ENCODE measurements at places on chromosomes 13 and 19. TPM values are rescaled to one million over a fixed set of nuclear protein-coding genes. Genes with fewer than 3 reads are reported as not detected.

DNA sequence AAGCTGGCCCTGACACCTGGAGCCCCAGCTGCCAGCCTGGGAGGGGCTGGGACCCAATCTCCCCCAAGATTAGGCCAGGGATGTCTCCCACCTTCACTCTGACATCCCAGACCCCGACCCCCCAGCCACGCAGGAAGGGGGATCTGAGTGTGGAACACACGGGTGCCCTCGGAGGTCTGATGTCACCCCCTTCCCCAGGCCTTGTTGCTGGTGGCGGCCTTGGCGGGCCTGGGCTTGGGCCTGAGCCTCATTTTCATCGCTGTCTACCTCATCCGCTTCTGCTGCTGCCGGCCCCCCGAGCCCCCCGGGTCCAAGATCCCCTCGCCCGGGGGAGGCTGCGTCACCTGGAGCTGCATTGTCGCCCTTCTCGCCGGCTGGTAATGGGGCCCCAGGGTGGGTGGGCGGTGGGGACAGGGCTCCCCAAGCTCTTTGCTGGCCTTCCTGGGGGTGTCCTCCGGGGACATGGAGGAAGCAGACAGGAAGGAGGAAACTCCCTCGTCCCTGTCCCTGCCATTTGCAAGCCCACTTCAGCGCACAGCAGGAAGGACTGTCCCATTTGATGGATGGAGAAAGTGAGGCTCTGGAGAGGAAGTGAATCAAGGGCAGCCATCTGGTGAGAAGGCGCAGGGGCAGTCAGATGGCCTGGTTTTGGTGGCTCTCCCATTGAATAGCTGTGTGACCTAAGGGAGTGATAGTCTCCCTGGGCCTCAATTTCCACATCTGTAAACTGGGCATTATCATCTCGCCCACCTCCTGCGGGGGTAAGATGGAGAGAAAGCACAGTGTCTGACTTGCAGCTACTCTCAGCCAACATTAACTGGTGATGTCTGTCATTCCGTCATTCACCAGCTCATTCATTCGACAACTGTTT is 3.9 kb downstream of the TTYH1 start:
- DNase-seq, result no peak

DNA sequence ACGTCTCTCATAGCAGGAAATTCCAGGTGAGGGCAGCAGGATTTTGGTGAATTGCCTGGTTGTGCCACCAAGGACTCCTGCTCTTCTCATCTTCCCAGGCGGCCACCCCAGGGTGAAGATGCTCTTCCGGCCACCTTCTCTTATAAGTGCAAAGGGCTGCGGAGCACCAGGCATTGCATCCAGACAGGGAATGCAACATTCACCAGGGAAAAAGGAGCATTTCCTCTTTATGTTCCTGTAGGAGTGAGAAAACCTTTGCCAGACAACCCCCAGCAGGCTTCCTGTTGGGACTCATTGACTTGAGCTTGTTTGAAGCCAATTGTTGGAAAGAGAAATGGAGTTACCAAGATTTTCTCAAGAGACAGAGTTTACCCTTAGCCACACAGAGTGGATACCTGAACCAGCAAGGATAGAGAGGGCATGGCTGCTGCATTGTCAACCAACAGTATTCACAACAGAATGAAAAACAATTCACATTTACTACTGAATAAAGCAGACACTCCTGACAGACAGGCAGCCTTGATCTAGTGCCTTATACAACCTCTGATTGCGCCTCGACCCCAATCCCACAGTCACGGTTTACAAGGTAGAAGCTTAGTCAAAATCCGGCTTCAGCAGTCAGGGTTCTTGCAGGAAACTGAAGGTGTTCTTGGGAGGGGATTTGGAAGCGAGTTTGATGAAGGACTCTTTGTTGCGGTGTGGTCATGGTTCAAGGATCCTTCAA is 1.8 kb upstream of the ATP11A start:
- no peak for DNase-seq

- DNase-seq, result no peak
These were observed 915 bp upstream of the GRWD1 start for GRCh38 chr19:48444936-48445200.

GRCh38 chr13:20174656-20175405 is 14.0 kb upstream of the GJA3 start:
- DNase-seq, result no peak

GRCh38 chr19:47257411-47258169 is 1.3 kb downstream of the CCDC9 start:
- no peak for DNase-seq

GRCh38 chr13:94928127-94928775 is 215.9 kb upstream of the SOX21 start:
- DNase-seq, result no peak

GRCh38 chr13:24182703-24183081 is 22.2 kb downstream of the SPATA13 start:
- no peak for DNase-seq

GRCh38 chr13:94556621-94557020 is 39.3 kb downstream of the TGDS start:
- no peak for DNase-seq

DNA sequence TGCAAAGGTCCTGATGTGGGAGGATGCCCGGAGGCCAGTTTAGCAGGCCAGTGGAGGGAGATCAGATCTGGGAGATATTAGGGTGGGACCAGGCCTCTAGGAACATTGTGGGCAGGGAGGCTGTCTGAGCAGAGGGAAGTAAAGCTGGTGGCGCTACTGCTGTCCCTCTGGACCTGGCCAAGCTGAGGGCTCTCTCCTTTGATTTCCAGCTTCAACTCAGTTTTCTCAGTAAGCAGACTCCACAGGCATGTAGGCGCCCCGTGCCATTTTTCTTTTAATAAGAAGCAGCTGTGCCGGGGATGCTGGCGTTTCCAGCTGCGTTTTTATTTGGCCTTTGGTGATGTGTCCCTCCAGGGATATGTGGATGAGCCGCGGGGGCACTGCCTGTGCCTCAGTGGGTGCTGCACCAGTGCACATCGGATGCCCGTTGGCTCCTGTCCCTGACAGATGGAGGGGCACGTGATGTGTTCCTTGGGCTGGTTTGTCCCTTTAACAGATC is 6.7 kb downstream of the DNM2 start:
- DNase-seq, result no peak

DNA sequence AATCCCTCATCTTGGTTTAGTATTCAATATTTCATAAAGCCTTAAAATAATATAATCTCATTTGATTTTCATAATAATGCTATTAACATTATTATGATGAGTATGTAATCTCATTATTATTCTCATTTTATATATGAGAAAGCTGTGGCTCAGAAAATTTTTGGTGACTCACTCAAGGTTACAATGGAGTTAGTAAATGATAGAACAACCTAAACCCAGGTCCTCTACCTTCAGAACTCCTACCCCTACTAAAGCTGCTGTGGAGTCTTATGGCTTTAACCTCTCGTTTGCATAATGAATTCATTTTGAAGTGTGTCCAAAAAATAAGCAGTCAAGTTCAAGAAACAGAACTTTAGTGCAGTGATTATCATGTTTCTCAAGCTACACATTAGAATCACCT is 226.3 kb downstream of the TBC1D4 start:
- no peak for DNase-seq

DNA sequence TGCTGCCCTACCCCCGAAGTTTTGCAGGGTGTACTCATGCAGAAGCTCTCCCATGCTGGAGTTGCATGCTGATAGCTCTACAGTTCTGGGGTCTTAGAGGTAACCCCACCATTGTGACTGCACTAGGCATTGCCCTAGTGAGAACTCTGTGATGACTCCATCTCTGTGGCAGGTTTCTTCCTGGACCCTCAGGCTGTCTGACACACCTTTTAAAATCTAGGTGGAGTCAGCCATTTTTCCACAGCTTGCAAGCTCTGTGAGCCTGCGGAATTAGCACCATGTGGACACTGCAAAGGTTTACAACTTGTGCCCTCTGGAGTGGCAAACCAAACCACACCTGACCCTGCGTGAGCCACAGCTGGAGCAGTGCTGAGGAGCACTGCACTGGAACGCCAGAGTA is 636.2 kb upstream of the SPRY2 start:
- no peak for DNase-seq

GRCh38 chr13:113879017-113879416 is 15.1 kb upstream of the GAS6 start:
- DNase-seq, result no peak

The ARL11 gene
- total RNA-seq, result 3.5 TPM
